Activated CD4-positive, CD25-positive, alpha-beta regulatory T cell (primary cell): ENCODE measurements at places on chromosomes 2 and 18.

- no peak for DNase-seq
Observed at GRCh38 chr18:42028247-42028832, 73.3 kb downstream of the PIK3C3 start.

DNA sequence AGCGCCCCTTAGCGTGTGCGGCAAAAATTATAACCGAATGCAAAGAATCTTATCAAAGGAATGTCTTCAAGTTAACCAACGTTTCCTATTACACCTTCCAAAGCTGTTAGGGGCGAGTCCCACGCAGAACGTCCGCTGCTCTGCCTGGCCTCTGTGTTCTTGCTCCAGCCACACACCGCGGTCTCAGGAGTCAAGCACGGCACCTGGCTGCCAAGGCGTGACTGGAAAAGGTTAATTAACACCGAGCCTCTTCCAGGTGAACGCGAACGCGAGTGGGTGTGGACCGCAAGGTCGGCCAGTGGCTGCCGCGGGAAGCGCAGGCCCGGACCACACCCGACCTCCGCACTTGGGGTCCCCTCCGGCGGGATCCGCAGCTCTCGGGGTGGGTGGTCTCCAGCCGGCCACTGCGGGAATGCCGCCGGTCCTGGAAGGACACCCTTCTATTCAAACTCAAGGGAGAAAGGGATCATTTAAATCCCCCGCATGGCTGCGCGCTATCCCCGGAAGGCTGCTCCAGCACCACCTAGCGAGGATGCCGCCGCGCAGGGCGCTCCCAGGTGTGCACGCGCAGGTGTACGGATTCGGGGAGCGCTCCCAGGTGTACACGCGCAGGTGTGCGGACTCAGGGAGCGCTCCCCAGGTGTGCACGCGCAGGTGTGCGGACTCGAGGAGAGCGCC, 830 bp downstream of the CYB5A start:
- DNase-seq: peak; percentile 8

DNA sequence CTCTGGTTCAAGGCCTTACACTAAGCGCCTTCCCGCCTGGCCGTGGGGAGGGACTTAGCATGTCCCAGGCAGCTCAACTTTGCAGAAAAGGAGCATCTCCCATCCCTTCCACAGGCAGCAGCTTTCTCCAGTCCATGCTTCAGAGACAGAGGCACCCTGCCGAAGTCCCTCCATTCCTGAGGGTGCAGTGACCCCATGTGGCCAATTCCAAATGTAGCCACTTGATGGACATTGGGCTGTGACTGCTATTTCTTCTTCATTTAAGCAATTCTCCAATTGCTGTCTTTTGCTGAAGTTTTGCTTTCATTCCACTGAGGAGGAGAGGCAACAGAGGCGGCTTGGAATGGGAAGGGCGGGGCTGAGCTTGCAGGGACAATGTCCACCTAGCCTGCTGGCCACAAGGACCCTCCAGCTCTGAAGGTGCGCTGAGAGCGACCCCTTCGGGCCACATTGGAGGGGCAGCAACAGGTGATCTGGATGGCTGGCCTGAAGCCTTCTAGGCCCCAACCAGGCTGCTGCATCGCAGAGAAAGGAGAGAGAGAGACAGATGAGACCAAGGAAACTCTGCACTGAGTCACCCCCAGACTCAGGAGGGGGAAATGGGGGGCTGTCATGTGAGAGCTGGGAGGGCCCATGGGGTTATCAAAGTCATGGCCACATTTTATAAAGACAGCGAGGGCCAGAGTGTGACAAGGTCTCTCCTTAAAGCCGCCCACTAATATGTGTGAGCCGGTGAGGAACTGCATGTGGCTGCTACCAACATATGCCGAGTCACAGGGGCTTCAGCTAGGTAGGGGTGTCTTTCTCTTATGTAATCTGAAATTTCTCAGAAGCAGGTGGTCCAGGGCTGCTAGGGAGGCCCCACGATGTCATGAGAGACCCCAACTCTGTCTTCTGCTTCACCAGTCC, 61.3 kb downstream of the LONRF2 start:
- DNase-seq: no peak

GRCh38 chr2:64679673-64680425, 26.1 kb upstream of the SERTAD2 start:
- no peak for DNase-seq

DNA sequence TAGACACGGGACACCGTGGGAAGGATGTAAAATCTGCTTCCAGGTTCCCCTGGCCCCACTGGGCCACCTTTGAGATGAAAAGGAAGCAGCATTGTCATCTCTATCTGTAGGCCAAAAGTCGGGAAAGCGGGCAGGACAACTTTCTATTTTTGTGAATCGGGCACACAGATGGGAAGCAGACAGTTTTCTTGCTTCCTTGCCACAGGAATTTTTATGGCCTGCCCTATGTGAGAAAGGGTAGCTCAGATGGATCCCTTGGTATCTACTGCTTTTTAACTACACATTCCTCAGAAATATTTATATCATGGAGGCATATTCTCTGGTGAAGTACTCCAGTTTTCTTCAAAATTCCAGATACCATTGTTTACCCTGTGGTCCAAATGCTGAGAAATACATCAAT, 735.5 kb downstream of the CBLN2 start:
- no peak for DNase-seq

DNA sequence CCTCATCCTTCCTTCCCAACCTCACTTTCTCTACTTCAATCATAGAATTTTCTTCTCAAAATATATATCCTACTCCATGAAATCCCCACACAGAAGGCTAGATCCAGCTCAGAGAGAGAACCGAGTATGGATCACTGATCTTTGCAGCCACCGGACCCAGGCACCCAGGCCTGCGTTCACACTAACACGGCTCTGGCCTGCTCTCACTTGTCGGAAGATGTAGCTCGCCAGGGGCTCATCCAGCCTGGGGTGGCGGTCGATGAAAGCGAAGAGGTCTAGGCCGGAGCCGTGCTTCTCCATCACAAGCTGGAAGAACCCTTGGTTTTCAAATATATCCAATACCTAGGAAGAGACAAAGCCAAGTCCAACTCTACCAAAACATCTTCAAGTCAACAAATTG, 12.7 kb upstream of the MTERF4 start:
- no peak for DNase-seq

GRCh38 chr2:12821656-12822055, 104.9 kb downstream of the TRIB2 start:
- no peak for DNase-seq

GRCh38 chr2:109439390-109439786, 174.4 kb downstream of the SEPTIN10 start:
- DNase-seq: no peak

DNA sequence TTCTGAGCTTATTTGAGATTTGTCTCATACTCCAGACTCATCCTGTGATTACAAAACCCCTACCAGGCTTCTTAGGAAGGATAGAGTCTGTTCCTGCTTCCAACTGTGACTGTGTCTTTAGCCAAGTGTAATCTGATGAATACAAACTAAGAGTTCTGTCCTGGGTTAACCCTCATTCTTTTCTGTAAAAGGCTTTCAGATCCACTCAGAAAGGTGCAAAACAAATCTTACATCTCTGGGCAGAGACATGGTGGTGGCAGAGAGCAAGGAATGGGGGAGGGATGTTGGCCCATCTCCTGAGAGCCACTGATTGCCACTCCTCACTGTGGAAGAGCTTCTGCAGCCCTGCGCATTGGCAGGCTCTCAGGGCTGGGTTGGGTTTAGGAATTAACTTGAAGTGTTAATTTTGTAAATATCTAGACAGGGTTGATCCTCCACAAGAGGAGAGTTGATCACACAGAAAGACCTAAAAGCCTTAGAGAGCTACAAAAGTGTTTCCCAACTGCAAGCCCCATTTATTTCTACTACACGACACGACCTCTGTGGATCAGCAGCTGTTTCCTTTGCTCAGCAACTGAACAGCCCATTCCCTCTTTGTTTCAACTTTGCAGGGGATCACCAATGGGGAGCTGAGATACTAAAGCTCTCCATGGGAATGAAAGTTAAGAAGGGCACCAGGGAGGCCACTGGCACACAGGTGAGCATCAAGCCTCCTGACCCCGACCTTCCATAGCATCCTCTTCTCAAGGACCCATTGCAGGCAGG, 23.7 kb upstream of the SPTBN1 start:
- no peak for DNase-seq

GRCh38 chr2:64888591-64889309, 100.4 kb upstream of the SLC1A4 start:
- no peak for DNase-seq

DNA sequence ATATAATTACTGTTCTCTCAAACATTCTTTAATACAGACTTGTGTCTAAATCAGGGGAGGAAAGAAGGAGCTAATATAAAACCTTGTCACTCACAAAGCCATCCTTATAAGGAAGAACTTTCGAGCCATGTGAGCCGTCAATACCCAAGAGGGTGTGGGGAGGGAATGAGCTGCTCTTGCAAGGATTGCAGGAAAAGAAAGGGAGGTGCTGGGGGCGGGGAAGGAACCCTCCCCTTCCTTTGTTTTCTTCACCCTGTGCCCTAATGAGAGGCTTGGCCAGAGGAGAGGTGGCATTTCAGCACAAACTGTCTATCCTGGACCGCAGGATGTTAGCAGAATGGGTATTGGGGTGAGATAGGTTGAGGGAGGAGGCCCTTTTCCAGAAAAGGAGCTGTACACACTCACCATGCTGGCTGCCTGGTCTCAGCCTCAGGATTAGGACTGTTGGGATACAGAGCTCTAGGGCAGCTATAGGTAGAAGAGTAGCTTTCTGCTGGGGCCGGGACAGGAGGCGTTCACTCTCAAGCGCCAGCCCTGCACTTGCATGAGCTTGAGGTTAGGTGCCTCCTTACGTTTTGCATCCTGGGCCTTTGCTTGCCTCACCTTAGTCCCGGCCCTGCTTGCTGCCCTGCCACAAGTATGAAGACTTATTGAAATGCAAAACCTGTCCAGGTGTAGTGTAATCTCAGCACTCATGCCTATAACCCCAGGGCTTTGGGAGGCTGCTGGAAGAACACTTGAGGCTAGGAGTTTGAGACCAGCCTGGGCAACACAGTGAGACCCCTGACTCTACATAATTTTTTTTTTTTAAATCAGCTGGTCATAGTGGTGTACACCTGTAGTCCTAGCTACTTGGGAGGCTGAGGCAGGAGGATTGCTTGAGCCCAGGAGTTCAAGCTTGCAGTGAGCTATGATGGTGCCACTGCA, 190.5 kb downstream of the LOXHD1 start:
- DNase-seq: no peak

- DNase-seq: no peak
Observed at GRCh38 chr2:234730066-234730640, 221.7 kb upstream of the SH3BP4 start.

DNA sequence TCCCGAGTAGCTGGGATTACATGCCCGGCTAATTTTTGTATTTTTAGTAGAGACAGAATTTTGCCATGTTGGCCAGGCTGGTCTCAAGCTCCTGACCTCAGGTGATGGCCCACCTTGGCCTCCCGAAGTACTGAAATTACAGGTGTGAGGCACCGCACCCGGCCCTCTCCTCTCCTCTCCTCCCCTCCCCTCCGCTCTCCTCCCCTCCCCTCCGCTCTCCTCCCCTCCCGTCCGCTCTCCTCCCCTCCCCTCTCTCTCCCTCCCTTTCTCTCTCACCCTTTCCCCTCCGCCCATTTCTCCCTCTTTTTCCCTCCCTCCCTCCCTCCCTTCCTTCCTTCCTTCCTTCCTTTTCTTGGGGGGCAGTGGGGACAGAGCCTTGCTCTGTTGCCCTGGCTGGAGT, 28.4 kb downstream of the CD8B start:
- DNase-seq: no peak

- DNase-seq: no peak
Observed at GRCh38 chr2:34107811-34108210, 508.7 kb upstream of the FAM98A start.

DNA sequence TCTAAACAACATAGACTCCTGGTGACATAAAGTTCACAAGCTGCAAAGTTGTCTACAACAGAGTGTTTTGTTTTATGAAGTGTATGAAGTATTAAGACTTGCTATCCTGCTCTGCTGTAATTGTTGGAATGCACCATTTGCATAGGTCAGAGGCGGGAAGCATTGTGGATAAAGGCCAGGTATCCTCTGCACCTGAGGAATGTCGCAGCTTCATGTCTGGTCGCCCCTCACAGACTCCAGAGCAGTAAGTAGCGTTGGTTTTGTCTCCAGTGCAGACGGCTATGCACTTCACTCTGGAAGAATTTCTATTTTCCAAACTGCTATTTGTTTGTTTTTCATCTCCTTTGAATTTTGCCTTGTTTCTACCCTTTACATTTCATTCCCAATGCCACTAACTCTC, 63.1 kb downstream of the UNC80 start:
- no peak for DNase-seq

DNA sequence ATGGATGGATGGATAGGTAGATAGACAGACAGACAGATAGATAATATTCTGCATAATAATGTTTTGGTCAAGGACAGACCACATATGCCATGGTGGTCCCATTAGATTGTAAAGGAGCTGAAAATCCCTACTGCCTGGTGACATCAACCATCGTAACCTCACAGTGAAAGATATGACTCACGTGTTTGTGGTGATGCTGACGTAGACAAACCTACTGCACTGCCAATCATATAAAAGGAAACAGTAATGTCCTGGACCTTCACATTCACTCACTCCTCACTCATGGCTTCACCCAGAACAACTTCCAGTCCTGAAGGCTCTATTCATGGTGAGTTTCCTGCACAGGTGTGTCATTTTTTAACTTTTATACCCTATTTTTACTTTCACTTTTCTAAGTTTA, 202.9 kb upstream of the TPO start:
- no peak for DNase-seq

DNA sequence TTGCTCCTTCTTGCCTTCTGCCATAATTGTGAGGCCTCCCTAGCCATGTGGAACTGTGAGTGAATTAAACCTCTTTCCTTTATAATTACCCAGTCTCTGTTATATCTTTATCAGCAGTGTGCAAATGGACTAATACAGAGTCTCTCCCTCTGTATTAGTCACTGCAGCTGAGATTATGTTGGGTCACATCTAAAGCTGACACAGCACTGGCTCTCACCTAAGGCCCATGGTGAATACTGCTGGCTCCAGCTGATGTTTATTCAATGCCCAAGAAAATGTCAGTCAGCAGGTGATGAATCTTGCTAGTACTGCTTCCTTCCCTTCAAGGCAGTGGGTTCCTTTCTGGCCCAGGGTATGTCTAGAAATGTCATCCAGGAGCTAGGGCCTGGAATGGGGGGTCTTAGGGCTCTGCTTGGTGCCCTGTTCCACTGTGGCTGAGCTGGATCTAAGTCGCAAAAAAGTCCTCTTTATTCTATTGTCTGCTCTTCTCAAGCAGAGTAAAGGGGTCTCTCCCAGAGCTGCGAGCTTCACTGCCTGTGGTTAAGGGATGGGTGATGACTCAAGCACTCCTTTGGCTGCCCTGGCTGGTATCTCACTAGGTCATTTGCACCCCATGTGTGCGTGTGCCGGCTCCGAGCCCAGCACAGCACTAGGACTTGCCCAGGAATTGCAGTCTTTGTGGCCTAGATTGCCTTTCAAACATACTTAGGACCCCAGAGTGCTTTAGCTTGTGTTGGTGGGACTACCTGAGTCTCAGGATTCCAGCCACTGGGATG, 29.9 kb downstream of the PPP1R1C start:
- DNase-seq: no peak
